ENCODE measurements at places on chromosomes 7 and 10.

DNA sequence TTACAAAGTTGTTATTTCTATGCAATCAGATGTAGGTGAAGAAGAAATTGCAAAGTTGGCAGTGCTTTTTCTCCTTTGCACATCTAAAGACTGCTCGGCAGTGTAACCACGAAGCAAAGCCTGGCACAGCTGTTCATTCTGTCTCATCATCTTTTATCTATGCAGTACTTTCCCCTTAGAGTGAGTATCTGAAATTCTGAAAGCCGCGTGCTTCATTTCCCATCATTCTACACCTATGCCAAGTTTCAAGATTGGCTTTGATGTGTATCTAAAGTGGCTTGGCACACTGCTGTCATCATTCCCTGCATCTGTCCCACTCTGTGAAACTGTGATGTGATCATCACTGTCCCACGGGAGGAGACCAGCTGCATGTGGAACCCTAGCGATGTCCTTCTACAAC is 15.2 kb downstream of the SOSTDC1 start:
- no peak for DNase-seq

- no peak for DNase-seq
Measured at GRCh38 chr7:95180-95862, 97.0 kb upstream of the FAM20C start.

- no peak for DNase-seq
Measured at GRCh38 chr7:5420067-5420880, 3.4 kb downstream of the TNRC18 start.

DNA sequence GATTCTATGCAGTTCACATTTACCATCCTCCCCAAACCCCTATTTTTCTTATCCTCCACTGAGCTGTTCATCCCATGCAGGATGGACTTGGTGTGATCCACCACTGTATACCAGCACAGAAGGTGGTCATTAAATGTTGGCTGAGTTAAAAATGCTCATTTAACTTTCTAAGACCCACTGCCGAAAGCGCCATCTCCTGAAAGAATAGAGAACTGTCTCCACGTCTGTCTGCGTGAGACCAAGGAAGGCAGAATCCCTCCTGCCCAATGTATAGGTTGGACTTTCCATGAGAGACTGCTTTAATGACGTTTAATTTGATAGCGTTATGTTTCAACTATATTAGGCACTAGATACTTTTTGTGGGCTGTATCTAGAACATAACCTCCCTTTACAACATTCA is 124.3 kb downstream of the GPAM start:
- no peak for DNase-seq

DNA sequence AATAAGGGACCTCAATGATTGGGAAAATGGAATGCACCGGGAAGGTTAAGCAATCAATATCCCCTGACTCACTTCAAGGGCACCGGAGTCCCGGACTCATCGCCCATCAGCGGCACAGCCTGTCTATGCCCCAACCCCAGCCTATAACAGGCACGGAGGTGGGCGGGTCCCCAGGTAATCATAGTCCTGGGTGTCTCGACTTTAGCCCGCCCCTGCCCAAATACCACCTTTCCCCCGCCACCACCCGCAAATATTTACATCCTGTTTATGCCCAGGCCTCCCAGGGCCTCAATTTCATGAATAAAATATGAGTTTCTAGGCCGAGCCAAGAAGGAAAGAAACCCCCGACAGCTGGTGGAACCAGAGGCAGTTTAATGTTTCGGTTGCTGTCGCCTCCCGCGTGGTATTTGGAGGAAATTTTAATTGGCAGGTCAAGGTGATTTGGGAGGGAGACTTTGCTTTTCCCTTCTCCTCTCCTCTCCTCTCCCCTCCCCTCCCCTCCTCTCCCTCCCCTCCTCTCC is 15.6 kb upstream of the RFC2 start:
- DNase-seq = peak; percentile 55

DNA sequence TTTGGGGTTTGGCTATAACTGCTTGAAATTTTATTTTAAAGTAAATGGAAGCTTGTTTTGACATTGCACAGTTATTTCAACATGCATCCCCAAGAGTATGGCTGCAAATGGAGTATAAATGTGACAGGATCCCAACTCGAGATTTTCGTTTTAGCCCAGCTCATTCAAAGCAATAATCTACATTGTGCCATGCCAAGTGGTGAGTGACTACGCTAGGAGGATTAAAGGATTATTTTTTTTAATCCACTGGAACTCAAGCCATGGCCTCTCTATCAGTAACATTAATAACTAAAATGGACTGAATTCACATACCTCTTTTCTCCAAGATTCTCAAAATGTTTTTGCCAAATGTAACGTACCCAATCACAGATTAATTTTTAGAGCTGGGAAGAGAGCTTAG is 60.6 kb upstream of the AUTS2 start:
- DNase-seq = no peak

DNA sequence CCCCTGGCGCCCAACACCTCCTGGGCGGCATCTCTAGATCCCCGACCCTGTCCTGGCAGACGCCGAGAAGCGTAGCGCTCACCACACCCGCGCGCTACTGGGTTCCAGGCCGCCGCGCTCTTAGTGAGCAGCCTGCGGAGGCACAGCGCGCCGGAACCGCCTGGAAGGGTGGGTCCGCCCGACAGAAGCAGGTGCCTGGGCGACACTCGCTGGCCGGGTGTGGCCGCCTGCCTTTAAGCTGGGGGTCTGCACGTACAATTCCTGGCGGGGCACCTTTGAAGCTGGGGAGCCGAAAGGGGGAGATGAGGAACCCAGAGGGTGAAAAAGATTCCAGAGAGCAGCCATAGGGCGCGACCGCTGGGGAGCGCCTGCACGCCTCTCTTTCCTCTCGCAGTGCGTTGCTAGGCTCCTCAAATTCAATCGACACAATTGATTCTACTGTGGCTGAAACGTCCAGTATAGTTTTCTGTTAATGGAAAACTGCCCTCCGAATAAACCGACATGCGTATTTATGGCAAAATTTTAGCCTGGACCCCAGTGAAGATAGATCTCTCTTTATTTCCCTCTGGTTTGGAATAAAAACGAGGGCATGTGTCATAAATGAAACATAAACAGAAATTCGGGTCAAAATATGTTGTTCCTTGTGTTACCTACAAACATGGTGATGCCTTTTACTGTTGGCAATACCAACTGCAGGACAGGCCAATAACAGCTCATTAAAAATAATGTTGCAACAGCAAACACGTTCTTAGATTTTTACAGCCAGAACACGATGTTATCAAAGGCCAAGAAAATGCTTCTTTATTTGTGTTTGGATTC is 4.6 kb downstream of the HMX3 start:
- no peak for DNase-seq

DNA sequence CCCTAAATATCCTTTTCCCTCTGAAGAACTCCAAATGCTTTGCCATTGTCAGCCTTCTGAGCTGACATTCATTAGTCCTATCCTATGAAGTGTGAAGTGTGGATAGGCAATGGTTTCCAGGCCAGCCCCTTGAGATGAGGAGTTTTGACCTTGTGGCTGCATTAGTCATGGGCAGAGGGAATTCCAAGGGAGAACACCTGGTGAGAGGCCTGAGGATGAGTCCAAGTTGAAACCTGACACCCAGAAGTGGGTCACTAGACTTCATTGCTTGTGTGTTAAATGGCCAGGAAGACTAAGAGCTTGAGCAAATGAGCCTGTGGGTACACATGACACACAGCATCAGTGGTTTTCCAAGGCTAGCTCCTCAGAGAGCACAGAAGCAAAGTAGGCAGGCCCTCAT is 260.8 kb downstream of the SKAP2 start:
- DNase-seq = no peak

DNA sequence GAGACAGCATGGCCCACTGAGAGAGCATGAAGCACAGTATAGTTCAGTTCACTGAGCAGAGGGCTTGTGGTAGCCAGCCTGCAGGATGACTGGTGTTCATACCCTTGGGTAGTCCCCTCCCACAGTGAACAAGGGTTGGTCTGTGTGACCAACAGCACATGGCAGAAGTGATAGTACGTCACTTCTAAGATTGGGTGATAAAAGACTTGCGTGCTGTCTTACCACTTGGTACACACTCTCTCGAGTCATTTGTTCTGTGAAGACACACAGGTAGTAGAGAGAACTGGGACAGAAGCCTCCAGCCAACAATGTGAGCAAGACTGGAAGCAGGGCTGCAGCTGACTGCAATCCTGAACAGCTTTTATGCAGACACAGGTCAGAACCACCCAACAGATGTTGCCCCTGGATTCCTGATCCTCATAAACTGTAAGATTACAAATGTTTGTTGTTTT is 14.6 kb downstream of the EPC1 start:
- DNase-seq = peak; percentile 76

- DNase-seq = no peak
Measured at GRCh38 chr10:53952698-53953630, 848.1 kb downstream of the PCDH15 start.

DNA sequence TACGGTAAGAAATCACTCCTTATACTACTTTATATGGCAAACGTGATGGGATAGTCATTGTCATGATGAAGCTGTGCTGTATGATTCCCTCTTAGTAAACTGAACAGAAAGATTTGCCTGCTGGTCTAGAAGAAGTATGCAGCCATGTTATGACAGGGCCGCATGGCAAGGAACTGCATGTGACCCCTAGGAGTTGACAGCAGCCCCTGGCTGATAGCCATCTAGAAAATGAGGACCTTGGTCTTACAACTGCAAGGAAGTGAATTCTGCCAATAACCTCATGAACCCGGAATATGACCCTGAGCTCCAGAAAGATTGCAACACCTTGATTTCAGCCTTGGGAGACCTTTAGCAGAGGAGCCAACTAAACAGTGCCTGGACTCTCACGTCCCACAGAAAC is 193.3 kb downstream of the SEMA3E start:
- no peak for DNase-seq

- DNase-seq = no peak
Measured at GRCh38 chr7:23357190-23358093, 58.3 kb downstream of the MALSU1 start.

GRCh38 chr10:63217120-63217605 is 84.0 kb downstream of the NRBF2 start:
- DNase-seq = no peak

DNA sequence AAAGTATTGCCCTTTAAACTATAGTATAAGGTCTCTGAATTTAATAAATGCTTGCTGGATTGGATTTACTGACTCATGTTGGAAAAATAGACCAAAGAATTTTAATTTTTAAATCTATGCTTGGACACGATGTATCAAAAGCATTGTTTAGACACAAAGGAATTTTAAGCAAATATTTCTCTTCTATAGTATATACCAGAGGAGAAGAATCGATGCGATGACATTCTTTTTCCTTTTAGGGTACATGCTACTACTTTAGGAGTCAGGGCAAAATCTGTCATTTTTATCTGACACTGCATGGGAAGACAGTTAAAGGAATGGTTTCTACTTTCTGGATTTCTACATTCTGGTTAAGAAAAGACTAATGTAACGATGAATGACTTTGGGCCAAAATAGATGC is 339.9 kb downstream of the BMPER start:
- DNase-seq = no peak

GRCh38 chr7:96238474-96238873 is 83.4 kb downstream of the SLC25A13 start:
- no peak for DNase-seq

DNA sequence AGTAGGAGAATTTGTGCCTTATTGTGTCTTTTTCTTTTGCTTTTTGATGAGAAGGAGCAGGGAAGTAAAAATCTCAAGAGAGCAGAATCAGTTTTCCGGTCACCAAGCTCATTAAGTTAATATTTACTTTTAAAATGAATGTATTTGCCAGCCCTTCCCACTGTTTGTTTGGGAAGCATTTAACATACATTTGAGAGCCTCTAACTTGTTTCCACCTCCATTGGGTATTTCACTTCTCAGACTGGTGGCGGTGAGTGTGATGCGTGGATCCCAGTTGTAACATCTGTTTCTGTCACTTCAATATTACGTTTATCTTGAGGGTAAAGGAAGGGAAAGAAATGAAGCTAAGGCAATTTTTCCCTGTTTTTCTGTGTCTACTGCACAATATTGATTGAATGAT is 22.8 kb downstream of the CDK14 start:
- DNase-seq = no peak

DNA sequence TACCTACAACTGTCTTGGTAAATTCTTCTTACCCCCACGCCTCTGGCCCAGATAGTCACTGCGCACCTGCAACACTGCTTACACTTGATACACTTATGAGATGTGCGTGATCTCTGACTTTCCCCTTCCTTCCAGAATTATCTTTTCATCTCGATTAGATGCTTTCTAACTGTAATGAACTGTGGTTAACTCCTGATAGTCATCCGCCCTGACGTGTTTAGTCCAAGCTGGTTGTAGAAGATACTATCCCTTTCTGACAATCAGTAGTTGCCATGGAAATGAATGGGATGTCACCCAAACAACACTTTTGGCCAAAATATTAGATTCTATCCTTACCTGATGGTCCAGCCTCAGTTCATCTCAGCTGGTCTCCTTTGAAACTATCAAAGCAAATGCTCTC is 241.5 kb downstream of the ADAM12 start:
- DNase-seq = no peak

DNA sequence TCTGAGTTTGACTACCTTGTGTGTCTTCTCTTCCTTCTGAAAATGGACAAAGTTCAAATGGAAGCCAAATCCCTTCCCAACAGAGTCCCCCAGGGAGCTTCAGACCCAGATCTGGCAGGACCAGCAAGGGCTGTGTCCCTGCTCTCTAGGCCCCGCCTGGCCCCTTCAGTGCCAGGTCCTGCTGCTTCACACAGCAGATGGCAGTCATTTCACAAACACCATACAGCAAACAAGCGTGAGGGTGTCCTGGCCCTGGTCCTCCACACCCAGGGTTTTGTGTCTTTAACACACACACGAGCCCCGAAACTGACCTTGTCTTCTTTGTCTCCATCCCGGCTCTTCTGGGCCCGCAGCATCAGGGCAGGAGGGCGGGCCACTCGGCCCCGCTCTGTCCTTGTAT is 145.0 kb downstream of the TCERG1L start:
- DNase-seq = no peak
